ENCODE measurements at places on chromosomes 2 and 18.

- no peak for DNase-seq
These were observed 126.1 kb downstream of the FAM161A start for GRCh38 chr2:61727746-61728145.

- peak; percentile 16 for DNase-seq
These were observed 5.5 kb downstream of the SYT4 start for GRCh38 chr18:43271593-43272432.

- peak; percentile 44 for DNase-seq
These were observed 50.0 kb downstream of the TMEM163 start for GRCh38 chr2:134668821-134669220.

DNA sequence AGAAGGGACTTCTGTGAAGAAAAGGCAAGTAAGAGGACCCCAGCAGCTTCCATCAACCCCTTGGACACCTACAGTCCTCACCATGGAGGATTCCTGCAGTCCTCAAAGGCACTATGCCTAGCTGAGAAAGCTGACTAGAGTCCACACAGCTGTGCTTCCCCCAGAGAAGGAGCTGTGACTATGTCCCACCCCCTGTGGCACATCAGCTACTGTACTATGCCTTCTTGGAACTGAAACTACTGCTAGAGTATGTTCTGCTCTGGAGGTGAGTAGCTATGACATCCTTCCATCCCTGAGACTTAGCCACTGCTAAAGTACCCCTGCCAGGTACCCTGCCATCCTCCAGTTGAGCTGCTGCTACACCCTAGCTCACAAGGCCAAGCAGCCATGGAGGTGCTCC lies 690.2 kb upstream of the CHAC2 start:
- DNase-seq = no peak

GRCh38 chr18:44783371-44783770 lies 102.7 kb downstream of the SETBP1 start:
- DNase-seq = no peak

DNA sequence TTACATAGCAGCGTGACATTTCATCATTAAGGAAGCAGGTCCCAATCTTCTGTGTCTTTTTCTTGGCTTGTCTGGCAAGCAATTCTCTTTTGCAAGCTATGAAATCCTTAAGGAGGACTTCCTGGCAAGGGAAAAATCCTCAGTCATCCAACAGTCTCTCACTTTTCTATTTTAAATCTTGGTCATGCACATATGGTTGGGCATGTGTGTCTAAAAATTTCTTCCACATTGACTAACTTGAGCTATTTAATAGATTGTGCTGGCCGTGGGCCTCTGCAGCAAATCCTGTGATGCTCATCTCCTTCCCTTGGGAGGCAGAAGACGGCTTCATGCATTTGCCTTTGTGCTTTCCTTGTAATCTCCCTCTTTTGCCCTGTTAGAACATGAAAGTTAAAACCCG lies 634.3 kb upstream of the FANCL start:
- DNase-seq = no peak

- peak; percentile 22 for DNase-seq
These were observed 79.8 kb upstream of the NOSTRIN start for GRCh38 chr2:168722592-168722991.

- DNase-seq = no peak
These were observed 71.1 kb downstream of the LDLRAD4 start for GRCh38 chr18:13289481-13290205.

- no peak for DNase-seq
These were observed 293.7 kb upstream of the RND3 start for GRCh38 chr2:150781142-150781541.

DNA sequence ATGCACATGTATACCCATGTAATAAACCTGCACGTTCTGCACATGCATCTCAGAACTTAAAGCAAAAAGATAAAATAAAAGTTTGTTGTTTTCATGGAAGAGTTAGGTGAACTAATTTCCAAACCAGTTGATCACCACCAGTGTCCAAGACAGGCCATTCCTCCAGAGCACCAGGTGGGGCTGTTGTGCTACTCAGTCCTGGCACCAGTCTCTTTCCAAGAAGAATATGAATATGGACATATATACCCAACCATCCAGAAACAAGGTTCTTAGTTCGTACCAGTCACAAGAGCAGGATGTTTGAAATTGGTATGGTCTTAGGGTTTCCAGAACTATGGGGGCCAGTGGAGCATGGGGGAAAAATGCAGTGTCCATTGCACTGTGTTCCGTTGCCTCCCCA lies 17.2 kb upstream of the TNP1 start:
- DNase-seq = no peak

GRCh38 chr2:1641523-1641922 lies 102.8 kb downstream of the PXDN start:
- peak; percentile 82 for DNase-seq

DNA sequence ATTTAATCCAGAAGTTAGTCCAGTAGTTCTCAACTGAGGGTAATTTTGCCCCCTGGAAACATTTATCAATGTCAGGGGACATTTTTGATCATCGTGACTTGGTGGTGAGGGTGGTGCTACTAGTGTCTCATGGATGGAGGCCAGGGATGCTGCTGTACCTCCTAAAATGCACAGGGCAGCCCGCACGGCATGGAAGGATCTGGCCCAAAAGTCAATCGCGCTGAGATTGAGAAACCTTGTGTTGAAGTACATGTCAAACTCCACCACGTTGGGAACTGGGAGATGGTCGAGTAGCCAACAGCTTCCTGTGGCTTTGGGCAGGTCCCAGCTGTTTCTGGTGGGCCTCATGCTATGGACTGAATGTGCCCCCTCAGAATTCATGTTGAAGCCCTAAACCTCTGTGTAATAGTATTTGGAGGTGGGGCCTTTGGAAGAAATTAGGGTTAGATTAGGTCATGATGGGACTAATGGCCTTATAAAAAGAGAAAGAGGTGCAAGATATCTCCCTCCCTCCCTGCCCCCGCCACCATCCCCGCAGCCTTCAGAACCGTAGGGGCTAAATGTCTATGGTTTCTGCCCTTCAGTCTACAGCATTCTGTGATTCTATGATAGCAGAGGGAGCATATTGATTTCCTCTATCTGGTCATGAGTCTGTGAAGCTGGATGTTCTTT lies 259.7 kb downstream of the MYCN start:
- DNase-seq = no peak

GRCh38 chr18:2889761-2890192 lies 43.0 kb downstream of the EMILIN2 start:
- no peak for DNase-seq

GRCh38 chr2:239660390-239661230 lies 259.8 kb upstream of the HDAC4 start:
- DNase-seq = peak; percentile 5

DNA sequence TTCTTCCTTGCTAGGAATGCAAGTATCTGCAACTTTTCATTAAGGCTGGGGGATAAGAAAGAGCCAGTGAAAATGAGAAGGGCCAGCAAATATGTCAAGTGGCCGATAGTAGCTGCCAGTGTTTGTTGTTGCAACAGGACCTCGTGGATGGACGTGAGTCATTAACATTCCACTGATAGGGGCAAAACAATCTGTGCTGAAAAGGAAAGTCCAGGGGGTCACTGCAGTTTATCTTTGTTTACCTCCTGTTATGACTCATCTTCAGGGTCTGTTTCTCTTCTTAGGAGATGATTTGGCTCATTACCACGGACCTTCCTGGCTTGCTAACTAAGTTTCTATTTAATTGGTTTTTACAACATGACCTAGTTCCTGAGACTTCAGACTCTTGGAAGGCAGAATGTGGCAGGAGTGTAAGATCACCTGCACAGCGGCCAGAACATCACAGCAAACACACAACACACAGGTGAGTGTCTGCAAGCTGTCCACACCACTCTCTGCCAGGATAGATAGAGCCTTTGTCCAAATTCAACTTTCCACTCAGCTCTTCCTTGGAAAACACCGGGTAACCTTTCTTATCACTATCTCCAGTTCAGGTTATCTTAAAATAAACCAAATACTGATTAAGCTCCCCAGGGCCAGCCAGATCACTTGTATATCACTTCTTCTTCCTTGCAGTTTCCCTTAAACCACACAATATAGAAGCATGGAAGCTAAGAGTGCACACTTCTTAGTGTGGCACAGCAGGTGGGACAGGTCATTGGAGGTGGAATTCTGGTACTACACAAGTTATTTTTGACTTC lies 157.5 kb upstream of the LMAN1 start:
- peak; percentile 80 for DNase-seq

- DNase-seq = no peak
These were observed 38.5 kb upstream of the ATP8B1 start for GRCh38 chr18:57841568-57841967.

- DNase-seq = no peak
These were observed 479.4 kb upstream of the ZEB2 start for GRCh38 chr2:144999071-144999875.

GRCh38 chr2:100928235-100928634 lies 73.9 kb upstream of the RPL31 start:
- no peak for DNase-seq

DNA sequence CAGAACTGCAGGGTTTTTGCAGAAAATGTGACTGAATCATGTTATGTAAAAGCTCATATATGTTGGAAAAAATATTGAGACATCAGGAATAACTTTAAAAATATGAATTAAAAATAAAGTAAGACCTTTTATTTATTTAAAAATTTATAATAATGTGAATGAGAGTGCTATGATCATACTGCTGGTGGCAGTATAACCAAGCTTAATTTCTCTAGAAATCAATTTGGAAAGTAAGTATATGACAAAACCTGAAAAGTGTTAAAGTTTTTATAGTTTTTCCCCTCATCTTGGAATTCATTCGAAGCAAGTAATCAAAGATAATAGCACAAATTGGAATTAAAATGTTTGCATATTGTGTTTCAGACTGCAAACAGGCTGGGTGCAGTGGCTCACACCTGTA lies 7.5 kb downstream of the SLC39A10 start:
- DNase-seq = peak; percentile 34

DNA sequence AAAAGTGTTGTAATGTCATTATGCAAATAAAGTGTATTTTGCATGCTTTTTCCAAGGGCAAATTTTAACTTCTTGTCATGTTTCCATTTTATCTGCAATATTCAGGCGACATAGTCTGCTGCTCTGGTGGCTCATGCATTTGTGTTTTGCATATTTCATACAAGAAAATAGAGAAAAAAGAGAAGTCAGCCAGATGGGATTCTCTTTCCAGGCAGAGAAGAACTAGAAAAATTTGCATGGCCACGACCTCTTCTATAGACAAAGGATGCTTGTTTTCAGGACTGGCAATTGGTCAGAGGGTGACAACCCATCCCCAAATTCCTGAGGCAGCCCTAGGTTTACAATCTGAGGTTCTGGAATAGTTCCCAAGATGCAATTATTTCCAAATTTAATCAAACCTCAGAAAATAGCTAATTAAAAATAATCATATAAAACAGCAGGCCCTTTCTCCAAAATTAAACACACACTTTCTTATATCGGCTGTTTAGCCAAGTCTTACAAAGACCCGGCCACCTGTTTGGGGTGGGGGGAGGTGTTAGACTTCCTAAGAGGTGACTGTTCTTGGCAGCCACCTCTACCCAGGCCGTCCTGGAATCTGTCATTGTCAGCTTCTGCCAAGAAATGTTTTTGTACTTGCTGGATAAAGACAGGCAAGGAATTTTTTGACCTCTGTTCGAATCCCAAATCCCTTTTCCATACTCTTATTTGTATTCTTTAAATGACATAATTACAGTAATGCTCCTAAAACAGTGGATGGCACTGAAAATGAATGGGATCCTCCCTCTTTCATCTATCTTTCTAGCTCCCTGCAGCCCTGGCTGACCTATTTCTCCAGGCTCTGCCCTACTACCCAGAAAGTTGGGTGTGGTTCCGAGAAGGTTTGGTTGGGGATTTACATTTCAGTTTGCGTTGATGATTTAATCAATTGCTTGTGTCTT lies 20.8 kb upstream of the SOS1 start:
- DNase-seq = no peak

GRCh38 chr2:46720592-46721185 lies 194.9 kb downstream of the MCFD2 start:
- DNase-seq = no peak

GRCh38 chr2:241217320-241218031 lies 29.0 kb downstream of the ANO7 start:
- peak; percentile 72 for DNase-seq

GRCh38 chr2:99942561-99943347 lies 199.6 kb downstream of the AFF3 start:
- DNase-seq = no peak

GRCh38 chr18:58495634-58496033 lies 133.3 kb downstream of the ALPK2 start:
- no peak for DNase-seq

- no peak for DNase-seq
These were observed 67.5 kb downstream of the MYL12B start for GRCh38 chr18:3329471-3329870.

GRCh38 chr2:72415241-72415661 lies 267.6 kb upstream of the CYP26B1 start:
- DNase-seq = peak; percentile 55

GRCh38 chr2:47512581-47513083 lies 109.7 kb downstream of the MSH2 start:
- DNase-seq = no peak

DNA sequence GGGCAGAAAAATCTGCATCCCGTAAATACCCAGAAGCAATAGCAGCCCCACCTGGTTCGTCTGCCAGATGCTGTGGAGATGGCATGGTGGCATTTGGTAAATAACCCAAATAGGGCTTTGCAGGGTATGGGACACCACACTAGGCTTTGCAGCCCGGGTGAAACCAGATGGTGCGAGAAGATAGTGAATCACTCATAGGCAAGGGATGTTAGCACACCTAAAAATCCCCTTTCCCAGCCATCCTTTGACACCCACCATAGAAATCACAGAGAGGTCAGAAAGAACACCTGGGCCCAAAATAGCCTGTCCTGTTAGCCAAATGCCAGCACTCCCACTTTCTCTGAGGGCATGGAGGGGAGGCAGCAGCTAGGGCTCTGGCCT lies 47.6 kb downstream of the BCL11A start:
- DNase-seq = no peak

GRCh38 chr2:167293943-167294775 lies 405.9 kb downstream of the XIRP2 start:
- DNase-seq = peak; percentile 52

GRCh38 chr2:169362894-169363559 lies 693 bp upstream of the LRP2 start:
- DNase-seq = no peak

GRCh38 chr2:44949329-44950151 lies 8.0 kb downstream of the SIX3 start:
- DNase-seq = peak; percentile 69

DNA sequence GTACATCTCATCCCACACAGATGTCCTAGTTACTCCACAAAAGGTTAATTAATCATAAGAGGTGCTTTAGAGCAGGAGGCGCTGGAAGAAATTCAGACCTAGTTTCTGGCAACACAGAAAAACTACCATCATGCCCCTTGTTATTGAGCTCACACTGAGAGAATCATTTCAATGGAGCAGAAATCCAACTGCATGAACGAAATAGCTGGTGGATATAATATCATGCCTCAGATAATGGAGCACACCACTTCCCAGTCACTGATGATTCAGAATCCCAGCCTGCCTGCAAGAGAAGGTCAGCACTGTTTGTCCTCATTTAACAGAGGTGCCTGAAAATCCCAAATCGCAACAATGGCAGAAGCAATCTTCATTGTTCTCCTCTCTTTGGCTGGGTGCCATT lies 125.8 kb upstream of the CREB1 start:
- no peak for DNase-seq

GRCh38 chr18:13511961-13512577 lies 214.3 kb downstream of the FAM210A start:
- no peak for DNase-seq

Data from lung (tissue), 17 donors.